ENCODE measurements at places on chromosomes 3 and 15.

GRCh38 chr3:75342425-75342824 is 321.7 kb upstream of the FRG2C start:
- DNase-seq: no peak

- DNase-seq: no peak
Measured at GRCh38 chr15:52080706-52081392, 31.7 kb downstream of the BCL2L10 start.

GRCh38 chr3:16883723-16884083 is 1.1 kb upstream of the PLCL2 start:
- no peak for DNase-seq

- DNase-seq: no peak
Measured at GRCh38 chr3:106114848-106115247, 246.0 kb upstream of the CBLB start.

GRCh38 chr15:60000824-60001609 is 3.1 kb upstream of the FOXB1 start:
- DNase-seq: no peak

DNA sequence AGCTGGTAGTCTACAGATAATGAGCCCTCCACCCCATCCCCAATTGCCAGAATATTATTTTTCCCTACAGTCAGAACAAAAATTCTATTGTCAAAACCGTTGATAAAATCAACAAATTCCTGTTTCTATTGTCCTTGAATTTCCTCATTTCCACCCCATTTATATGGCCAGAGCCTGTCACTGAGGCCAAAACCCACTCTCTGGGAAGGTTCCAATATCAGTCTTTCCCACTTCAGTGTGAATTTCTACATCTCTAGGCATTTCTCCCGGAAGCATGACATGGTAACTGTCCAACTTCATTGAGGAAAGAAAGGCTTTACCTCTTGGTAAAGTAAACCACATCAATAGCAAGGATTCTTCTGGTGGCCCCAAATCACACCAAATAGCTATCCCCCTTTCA is 41.6 kb downstream of the C2CD4A start:
- no peak for DNase-seq

- DNase-seq: no peak
Measured at GRCh38 chr3:135131290-135131689, 336.2 kb downstream of the EPHB1 start.

DNA sequence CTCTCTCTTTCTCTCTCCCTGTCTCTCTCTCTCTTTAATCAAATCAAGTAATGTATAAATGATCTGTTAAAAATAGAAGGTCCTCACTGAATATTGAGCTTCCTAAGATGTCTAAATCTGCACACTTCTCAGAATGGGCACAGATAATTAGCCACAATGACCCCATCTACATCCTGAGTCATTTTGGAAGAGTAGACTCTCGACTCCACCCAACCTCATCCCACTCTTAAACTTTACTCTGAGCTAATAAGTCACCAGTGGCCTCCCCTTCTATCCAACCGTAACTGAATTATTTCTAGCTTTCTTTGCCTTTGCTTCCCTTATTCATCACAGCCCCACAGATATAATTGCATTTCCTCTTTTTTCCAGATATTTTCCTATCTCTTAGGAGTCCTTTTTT is 326.5 kb upstream of the ZNF717 start:
- no peak for DNase-seq

- no peak for DNase-seq
Measured at GRCh38 chr3:46719735-46720271, 2.1 kb upstream of the PRSS50 start.

- DNase-seq: no peak
Measured at GRCh38 chr15:91625506-91625905, 228.0 kb upstream of the SLCO3A1 start.

- no peak for DNase-seq
Measured at GRCh38 chr3:151875759-151876158, 2.3 kb downstream of the SUCNR1 start.

DNA sequence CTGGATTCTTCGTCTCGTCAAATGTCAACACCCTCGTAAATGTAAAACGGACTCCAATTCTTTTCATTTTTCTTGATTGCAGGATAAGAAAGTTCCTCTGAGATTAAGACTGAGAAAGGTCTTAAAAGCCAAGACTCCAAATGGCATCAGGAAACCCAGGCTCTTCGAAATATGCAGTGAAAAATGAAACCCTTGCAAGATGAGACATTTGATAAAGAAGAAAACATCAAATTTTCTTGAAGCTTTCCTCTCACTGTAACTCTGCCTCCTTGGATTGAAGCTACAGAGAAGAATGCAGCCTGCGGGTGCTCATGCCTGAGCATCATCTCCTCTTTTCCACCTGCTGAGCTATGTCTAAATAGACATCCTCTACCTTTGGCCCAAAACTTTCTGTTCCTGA is 342.4 kb upstream of the THBS1 start:
- no peak for DNase-seq

DNA sequence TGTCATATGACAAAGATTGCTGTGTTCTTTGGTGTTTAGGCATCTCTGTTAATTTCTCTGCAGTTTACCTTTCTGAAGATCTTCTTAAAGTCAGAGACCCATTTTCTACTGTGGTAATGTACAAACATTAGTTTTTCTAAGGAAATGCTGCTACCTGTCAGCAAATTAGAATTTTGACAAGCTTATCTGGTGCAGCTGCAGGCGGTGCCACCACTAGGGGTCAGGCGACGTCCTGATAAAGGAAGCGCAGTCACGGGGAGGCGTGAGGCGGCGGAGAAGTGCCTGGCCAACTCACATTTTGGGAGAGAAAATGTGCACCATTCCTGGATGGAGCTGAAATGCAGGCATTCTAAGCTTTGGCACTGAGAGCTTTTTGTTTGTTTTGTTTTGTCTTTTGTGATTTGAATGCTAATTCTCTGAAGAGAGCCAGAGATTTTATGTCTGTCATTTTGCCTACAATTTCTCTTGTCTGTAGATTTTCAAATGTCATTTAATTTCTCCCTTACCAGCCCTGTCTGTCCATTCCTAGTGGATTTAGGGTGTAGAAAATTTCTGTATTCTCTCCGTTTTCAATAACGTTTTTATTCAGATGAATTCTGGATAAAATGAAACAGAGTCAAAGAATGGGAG is 24.9 kb upstream of the SIAH2 start:
- peak; percentile 40 for DNase-seq

DNA sequence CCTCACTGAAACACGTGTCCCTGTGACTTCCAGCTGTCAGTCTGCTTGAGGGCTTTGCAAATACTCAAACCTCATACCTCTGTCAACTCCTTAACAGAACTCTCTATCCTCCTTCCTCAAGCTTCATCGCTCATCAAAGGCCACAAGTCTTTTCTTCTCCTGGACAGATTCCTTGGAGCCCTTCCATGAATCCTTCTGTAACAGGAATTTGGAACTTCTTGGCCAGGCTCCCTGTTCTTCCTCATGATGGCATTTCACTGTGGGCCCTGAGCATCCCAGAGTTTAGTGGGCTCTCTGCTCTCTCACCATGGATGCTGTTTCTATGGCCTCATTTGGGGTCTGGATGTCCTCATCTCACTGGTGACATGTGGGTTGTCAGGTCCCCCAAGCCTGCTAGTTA is 105.0 kb upstream of the TLE3 start:
- DNase-seq: no peak

DNA sequence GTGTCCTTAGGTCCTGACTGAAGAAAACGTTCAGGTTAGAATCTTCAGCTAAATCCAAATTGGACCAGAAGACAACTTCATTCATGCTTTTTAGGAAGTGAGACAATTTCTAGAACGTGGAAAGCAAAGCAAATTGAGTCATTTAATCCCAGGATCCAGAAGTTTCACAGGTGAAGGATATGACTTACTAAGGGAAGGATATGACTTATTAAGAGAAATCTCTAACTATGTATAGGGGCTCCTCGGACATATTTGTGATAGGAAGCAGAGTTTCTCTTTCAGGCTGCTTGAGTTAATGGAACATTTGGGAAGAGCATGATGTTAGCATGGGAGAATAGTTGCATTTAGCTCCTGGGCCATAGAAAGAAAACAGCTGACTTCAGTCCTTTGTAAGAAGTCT is 16.1 kb upstream of the PLOD2 start:
- no peak for DNase-seq

DNA sequence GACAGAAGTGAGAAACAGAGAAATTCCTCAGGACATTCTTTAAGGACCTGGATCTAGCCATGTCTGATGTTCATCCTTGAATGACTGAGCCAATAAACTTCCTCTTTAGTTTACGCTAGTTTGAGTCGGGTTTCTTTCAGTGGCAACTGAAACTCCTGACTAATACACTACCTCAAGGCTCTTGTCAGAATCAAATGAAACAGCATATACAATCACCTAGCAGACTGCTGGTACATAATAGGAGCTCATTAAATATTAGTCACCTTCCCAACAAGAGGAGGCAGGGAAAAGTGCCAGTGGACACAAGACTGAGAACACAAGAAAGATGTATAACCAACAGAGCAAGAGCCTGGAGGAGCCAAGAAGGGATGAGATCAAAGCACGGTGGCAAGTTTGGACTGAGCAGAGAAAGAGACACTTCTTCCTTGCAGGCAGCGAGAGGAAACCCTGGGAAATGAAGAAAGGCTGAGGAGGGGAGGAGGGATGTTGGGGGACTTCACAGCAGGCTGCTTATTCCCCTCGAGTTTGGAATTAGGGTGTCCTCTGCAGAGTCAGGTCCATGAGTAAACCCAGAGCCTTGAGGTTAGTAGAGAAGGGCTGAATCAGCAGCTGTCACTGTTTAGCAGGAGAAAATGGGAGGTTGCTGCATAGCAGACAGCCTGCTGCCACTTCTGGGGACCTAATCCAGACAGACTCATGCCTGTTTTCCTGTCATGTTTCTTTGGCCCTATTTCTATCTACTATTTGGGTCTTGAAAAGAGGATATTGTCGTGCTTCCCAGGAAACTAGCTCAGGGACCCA is 73.3 kb downstream of the MRPL46 start:
- DNase-seq: no peak

- no peak for DNase-seq
Measured at GRCh38 chr3:151708868-151709267, 24.9 kb upstream of the AADACL2 start.

DNA sequence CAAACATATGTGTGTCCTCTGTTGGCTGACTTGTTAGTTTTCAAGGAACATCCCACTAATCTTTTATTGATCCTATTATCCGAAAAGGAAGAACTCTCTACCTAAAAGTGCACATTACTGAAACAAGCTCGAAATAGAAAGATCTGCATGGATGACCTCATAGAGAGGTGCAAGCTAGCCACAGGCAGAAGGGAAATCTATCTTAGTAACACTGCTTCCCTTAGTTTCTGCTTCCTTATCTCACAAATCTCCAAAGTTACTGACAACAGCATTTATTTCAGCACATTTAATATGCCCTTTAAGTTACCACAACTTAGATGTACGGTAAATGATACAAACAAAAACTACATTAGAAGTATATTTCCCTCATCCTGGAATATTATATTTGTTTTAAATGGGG is 285.1 kb upstream of the CCDC54 start:
- no peak for DNase-seq

All from stimulated activated CD4-positive, alpha-beta T cell treated with anti-CD3 and anti-CD28 coated beads, Interleukin-1b, Interleukin-23, amount 100 ng/mL, for 1 hour (primary cell).